ENCODE measurements at places on chromosomes 2 and 18. TPM values are rescaled to one million over a fixed set of nuclear protein-coding genes. Genes with fewer than 3 reads are reported as not detected.

The ASXL2 gene
- 23.5 TPM for polyA plus RNA-seq

The PROM2 gene
- polyA plus RNA-seq = 26.7 TPM

The ITGB6 gene
- 18.1 TPM for polyA plus RNA-seq

The SGPP2 gene
- 24.1 TPM for polyA plus RNA-seq

The CDH2 gene
- 104 TPM for polyA plus RNA-seq

The CYP1B1 gene
- 112 TPM for polyA plus RNA-seq

The HOXD4 gene
- 66.2 TPM for polyA plus RNA-seq

The CLEC4F gene
- not detected for polyA plus RNA-seq

The REG3A gene
- not detected for polyA plus RNA-seq

The ESPNL gene
- polyA plus RNA-seq = 1.6 TPM

The TEKT4 gene
- 0.14 TPM for polyA plus RNA-seq

The SERPINB12 gene
- polyA plus RNA-seq = not detected

The WDPCP gene
- polyA plus RNA-seq = 13.6 TPM

The HOXD3 gene
- polyA plus RNA-seq = 26.0 TPM

The IL1A gene
- 0.61 TPM for polyA plus RNA-seq

The CCDC85A gene
- 1.8 TPM for polyA plus RNA-seq

The FOXI3 gene
- 0.16 TPM for polyA plus RNA-seq

All from left renal pelvis (tissue), 4 donors.